ENCODE measurements at places on chromosomes 3 and 15. TPM values are rescaled to one million over a fixed set of nuclear protein-coding genes. Genes with fewer than 3 reads are reported as not detected.

Gene EOMES
- 0.34 TPM for total RNA-seq

Gene NSMCE3
- total RNA-seq: 4.6 TPM

Gene TF
- 0.21 TPM for total RNA-seq

Gene P2RY12
- total RNA-seq: not detected

Gene PRR23B
- not detected for total RNA-seq

Gene CHL1
- total RNA-seq: not detected

Gene UBE2E1
- 108 TPM for total RNA-seq

Gene SCAMP2
- 43.4 TPM for total RNA-seq

Gene ITIH1
- not detected for total RNA-seq

Gene EFCAB12
- total RNA-seq: under 0.01 TPM

Gene STIMATE
- total RNA-seq: 17.7 TPM

Gene PRICKLE2
- total RNA-seq: 29.0 TPM

Gene WDR53
- total RNA-seq: 17.1 TPM

Gene DHFR2
- total RNA-seq: 2.4 TPM

Gene FBXW12
- total RNA-seq: not detected

Gene FRMD4B
- 70.1 TPM for total RNA-seq

Gene STARD9
- total RNA-seq: 1.9 TPM

Gene ELL3
- 24.1 TPM for total RNA-seq

Gene UROC1
- not detected for total RNA-seq

Gene KY
- not detected for total RNA-seq

Gene MUSTN1
- not detected for total RNA-seq

Gene CLDN18
- total RNA-seq: not detected

Gene APEH
- total RNA-seq: 165 TPM

Gene CAND2
- 4.3 TPM for total RNA-seq

Gene LEKR1
- total RNA-seq: 0.68 TPM

Gene TEX9
- total RNA-seq: 2.4 TPM

Gene PAQR9
- total RNA-seq: not detected

Gene PAK6
- total RNA-seq: 20.3 TPM

Gene SLC12A8
- total RNA-seq: 16.1 TPM

Gene GOLGA6L4
- 0.34 TPM for total RNA-seq

Gene MYNN
- 39.0 TPM for total RNA-seq

Gene TTC21A
- total RNA-seq: 0.34 TPM

Gene ESYT3
- total RNA-seq: 0.64 TPM

Gene GOLGA8S
- total RNA-seq: not detected

Gene VIPR1
- 6.2 TPM for total RNA-seq

Gene INSYN1
- total RNA-seq: 1.7 TPM

Gene NISCH
- total RNA-seq: 27.3 TPM

Gene POC1A
- 2.3 TPM for total RNA-seq

Gene GNAI2
- total RNA-seq: 168 TPM

Gene POTEB3
- total RNA-seq: not detected

Gene CA12
- total RNA-seq: 211 TPM

Gene SNRPA1
- 37.3 TPM for total RNA-seq

Gene TRH
- total RNA-seq: not detected

Gene FGF7
- total RNA-seq: 0.07 TPM

Gene C3orf20
- not detected for total RNA-seq

Gene AZI2
- total RNA-seq: 183 TPM

Gene TPM1
- total RNA-seq: 183 TPM

Gene SLC38A3
- total RNA-seq: not detected

Gene MYRIP
- total RNA-seq: not detected

Gene RHOV
- 6.2 TPM for total RNA-seq

Gene HCLS1
- total RNA-seq: 3.8 TPM

Gene CIDEC
- not detected for total RNA-seq

Gene INKA1
- total RNA-seq: 8.8 TPM

Gene ARGFX
- total RNA-seq: not detected
